ENCODE measurements at places on chromosomes 12 and 14.

GRCh38 chr14:70188659-70189455 lies at the start of gene SLC8A3:
SLC8A3 (minus strand) TSS chr14:70188951; CDS start chr14:70168422, 20,529 bp downstream.
- DNase-seq, result no peak

DNA sequence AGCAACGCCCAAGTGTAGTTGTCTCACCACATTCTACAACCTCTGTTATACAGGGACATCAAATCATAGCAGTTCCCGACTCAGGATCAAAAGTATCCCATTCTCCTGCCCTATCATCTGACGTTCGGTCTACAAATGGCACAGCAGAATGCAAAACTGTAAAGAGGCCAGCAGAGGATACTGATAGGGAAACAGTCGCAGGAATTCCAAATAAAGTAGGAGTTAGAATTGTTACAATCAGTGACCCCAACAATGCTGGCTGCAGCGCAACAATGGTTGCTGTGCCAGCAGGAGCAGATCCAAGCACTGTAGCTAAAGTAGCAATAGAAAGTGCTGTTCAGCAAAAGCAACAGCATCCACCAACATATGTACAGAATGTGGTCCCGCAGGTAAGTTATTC lies 123.0 kb downstream of the ARID2 start:
- no peak for DNase-seq

- DNase-seq, result no peak
Observed at GRCh38 chr14:105155071-105155651, 13.4 kb downstream of the JAG2 start.

GRCh38 chr12:95972832-95973456 lies 23.2 kb downstream of the HAL start:
- DNase-seq, result no peak

DNA sequence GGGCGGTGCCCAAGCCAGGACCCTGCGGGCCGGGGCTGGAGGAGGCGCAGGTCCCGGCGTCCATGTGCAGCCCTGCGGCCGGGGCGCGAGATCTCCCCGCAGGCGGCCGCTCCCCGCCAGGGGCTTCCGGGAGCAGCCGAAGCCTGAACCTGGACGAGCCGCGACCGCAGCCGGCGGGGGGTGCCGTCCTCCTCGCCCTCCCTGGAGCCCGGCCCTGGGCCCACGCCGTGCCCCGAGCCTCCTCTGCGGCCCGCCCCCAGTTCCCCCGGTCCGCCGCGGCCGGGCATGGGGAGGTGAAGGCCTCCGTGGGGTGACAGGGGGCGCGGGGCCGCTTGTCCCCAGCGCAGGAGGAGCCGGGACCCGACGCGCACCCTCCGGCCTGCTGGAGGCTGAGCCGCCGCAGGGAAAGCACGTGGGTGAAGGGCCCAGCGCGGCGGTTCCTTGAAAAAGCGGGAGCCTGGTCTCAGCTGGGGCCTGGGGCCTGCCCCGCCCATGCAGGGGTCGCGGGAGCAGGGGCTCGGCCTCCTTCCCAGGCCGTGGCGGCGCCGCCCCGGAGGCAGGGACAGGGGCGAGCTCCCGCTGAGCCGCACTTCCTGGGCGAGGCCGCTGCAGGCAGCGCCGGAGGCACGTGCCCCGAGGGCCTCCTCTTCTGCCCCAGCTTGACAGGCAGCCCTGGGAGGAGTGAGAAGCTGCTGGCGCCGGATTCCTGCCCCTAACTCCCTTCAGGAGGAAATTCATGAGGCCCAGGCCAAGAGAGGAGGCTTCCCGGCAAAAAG lies 55.6 kb upstream of the PPP2R5C start:
- no peak for DNase-seq

- DNase-seq, result no peak
Observed at GRCh38 chr12:53674977-53675700, 744 bp downstream of the ATP5MC2 start.

GRCh38 chr14:104211741-104212140 lies 73.4 kb downstream of the KIF26A start:
- no peak for DNase-seq
